Activated T-helper 9 cell treated with anti-CD3 and anti-CD28 coated beads, Interleukin-2, amount 50 U/mL, for 16 hours (primary cell): ENCODE measurements at places on chromosomes 6 and 20.

DNA sequence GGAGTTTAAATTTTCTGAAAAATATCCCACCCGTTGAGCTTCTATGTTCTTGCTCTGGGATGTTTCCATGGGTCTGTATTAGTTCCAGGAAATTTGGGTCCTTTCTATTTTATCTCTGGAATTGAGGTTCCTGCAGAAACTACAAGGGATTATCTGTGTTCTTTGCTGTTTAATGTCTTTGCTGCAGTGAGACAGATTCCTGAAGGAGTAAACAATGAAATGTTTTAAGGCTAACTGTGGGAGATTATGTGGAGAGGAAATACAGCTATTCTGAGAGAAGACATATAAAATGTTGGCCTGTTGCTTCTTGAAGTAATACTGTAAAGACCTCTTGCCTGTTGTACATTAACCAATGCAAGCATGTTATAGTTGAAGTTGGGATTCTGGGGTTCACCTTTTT is 43.5 kb downstream of the SAMD5 start:
- no peak for DNase-seq

GRCh38 chr6:3318226-3318625 is 59.5 kb downstream of the PSMG4 start:
- no peak for DNase-seq

DNA sequence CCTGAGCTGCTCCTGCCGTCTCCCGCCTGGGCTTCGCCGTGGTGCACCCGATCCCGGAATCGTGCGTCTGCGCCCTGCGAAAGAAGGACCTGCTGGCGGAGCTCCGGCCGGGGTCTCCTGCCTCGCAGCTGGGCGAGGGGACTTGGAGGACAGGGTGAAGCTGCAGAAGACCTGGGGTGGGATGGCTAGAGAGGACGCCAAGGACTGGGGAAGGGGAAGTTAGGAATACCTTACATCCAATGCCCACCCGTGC is 150.2 kb downstream of the PRL start:
- no peak for DNase-seq

GRCh38 chr6:12051861-12052368 is 39.8 kb downstream of the HIVEP1 start:
- DNase-seq: peak; percentile 20

- DNase-seq: no peak
Measured at GRCh38 chr6:116326181-116326671, 44.5 kb upstream of the DSE start.

GRCh38 chr20:9474835-9475415 is 39.5 kb upstream of the LAMP5 start:
- DNase-seq: no peak

- DNase-seq: no peak
Measured at GRCh38 chr6:76134651-76135050, 62.2 kb upstream of the IMPG1 start.

DNA sequence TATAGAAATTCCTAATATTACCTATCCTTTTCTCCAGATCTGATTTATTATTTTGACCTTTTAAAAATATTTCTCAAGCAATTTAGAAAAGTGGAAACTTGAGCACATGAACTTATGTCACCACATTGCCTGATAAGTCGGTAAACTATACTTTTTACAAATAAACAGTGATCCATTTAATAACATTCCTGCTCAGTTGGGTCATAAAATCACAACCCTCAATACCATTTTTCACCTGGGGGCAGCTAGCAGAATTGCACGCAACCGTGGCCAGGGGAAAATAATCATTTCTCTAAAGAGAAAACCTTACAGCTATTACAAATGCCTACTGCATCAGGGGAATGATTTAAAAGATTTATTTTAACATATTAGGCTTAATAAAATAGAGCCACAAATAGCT is 614.5 kb downstream of the PHF3 start:
- no peak for DNase-seq

GRCh38 chr20:38799203-38799602 is 6.3 kb upstream of the PPP1R16B start:
- DNase-seq: no peak

GRCh38 chr6:163355426-163355991 is 59.0 kb upstream of the QKI start:
- DNase-seq: no peak

- DNase-seq: no peak
Measured at GRCh38 chr20:63135411-63135810, 80.5 kb downstream of the YTHDF1 start.

DNA sequence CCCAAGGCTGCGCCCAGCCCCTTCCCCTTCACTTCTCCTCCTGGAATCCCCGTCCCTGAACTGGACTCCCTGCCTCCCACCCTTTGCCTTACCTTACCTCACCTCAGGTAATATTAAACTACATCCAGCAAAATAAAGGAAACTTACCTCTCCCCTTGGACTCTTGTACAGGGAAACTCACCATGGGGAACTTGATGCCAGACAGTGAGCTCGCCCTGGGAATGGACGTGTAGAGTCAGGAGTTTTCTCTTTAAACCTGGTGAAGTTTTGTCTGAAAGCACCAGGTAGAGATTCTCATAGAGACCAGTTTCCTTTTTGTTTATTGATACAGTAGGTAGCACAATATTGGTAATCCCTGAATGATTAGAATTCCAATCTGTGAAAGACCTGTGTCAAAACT is 544 bp upstream of the HLA-C start:
- DNase-seq: no peak

GRCh38 chr6:158663625-158664165 is 13.8 kb downstream of the SYTL3 start:
- DNase-seq: no peak

- DNase-seq: no peak
Measured at GRCh38 chr20:14234666-14235295, 102.6 kb downstream of the FLRT3 start.

DNA sequence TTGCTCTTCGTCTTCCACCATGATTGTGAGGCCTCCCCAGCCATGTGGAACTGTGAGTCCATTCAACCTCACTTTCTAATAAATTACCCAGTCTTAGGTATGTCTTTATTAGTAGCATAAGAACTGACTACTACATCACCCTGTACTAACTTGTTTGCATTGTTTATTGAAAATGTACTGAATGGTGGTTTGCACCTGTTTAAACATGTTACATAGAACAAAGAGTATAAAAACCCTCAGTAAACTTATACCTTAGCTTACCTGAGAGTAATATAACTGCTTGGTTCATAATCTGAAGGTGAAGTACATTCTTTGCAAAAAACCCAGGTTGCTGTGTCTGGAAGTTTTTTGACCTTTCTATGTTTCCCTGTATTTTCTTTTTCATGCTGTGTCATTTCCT is 777.8 kb downstream of the TBC1D32 start:
- DNase-seq: no peak

DNA sequence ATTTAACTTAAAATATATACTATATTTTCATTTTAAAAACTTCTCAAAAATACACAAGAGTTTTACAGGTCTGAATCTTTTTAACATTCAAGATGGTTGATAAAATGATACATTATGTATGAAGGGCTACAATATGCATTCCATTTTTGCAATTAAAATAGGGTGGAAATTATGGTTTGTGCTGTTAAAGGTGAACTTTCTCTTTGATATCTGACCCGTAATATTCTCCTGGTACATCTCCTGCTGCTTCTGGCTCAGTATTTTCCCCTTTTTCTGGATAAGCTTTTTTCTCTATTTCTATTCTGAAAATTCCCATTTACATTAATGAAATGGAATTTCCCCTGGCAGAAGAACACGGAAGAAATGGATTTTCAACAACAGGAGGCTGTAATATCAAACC is 27.4 kb upstream of the LCA5 start:
- DNase-seq: no peak

DNA sequence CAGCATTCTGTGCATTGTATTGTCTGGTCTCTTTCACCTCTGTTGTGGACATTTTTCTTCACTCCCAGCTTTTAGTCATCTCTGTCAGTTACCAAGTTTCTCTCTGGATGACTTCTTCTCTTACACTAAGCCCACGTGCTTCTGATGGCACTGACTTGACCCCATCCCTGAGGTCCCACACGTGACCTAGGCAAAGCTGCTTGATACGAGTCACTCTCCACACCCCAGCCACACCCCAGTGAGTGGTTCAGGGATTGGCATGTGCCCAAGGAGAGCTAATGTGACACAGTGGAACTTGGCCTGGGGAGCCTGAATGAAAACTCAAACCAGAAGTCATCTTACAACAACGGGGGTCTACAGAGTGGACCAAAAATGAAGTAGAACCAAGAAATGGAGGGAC is 32.2 kb downstream of the HTR1E start:
- no peak for DNase-seq

GRCh38 chr6:31214516-31214915 is 44.0 kb upstream of the POU5F1 start:
- no peak for DNase-seq

- no peak for DNase-seq
Measured at GRCh38 chr6:11968241-11968806, 43.8 kb upstream of the HIVEP1 start.

DNA sequence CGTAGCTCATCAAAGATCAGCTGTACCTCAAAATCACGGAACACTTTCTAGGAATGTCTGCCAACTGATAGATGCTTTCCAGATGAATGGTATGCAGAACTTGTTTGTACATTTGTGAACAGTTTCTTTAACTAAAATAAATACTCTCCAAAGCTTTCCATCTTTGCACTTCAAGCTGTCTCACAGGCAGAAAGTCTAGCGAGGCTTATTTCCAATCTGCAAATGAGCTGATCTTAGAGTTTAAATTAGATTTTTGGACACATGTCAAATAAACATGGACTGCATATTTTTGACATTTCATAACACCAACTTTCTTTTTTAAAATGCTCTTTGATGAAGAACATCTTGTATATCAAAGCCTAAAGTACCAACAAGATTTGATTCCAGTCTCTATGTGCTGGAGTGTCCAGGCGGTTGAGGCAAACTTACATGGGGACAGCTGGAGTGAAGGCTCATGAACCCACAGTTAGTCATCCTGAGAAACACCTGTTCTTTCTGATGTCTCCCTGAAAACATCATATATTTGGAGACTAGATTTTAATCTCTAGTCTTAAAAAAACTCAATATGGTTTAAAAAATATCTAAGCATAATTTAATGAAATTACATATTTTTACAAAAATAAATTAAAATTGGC is 268.6 kb upstream of the AGPAT4 start:
- DNase-seq: no peak

GRCh38 chr6:11732036-11732631 is 46.5 kb downstream of the ADTRP start:
- DNase-seq: peak; percentile 32

DNA sequence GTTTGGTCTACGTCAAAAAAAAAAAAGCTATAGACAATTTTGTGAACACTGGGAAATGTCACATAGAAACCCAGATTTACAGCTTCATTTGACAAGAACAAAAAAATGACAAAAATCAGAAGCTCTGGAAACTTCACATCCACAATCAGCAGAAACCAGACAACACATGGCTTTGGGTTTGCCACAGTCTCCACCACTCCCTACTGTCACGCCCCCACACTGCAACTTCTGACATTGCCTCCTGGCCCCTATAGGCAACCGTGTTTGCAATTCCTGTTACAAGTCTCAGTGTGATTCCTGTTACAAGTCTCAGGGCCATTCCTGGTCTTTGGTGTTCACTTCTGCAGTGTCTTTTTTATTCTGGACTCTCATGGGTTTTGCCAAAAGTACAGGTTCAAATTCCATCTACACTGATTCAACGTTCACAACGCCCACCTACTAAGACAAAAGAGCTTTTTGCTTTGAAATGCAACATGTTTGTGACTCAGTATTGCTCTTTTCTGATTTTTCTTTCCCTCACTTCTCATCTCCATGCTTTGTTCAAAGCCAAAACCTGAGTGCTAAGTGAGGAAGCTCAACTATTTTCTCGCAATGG is 12.0 kb downstream of the CNKSR3 start:
- DNase-seq: no peak

DNA sequence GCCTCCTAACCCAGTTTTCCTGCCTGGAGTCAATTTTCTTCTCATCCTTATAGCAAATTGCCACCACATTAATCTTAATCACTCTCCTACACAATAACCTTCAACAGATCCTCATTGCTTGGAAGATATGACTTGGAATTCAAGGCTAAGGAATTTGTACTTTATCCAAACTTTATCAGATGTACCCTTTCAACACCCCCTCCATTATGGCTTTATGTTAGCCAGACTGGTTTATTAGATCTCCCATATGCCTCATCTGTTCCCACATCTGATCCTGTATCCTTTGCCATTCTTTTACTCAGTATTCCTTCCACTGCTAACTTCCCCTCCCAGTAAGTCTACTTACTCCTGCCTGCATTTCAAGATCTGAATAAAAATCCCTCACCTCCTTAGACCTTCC is 4.0 kb upstream of the FRK start:
- no peak for DNase-seq

DNA sequence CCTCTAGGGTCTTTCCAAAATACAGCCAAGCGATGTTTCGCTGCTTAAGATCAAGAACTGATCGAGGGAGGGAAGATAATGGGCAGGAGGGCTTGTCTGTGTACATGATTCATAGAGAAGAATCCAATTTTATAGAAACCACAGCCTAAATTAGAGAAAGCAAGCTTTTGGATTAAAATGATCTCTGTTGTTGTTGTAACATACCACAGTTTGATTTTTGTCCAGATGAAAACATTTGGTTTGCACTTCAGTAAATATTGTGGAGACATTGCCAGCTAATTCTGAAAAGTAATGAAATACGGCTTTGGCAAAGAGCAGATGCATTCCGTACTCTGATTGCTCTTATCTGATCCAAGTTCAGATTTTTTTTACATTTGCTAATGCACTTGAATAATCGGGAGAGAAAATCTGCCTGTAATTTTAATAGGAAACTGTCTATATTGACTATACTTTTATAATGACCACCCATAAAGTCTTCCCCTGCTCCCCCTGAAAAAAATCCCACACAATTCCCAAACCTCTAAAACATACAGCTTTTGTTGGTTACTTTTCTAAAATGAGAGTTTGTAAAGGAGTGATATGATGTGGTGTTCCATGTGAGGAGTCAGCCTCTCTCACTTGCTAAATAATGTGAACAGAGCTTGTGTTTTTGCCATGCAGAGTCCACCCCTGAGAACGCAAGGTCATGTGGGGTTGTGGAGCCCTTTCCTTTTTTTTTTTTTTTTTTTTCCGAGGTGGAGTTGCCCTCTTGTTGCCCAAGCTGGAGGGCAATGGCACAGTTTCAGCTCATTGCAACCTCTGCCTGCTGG is 199.9 kb downstream of the DTNBP1 start:
- no peak for DNase-seq

DNA sequence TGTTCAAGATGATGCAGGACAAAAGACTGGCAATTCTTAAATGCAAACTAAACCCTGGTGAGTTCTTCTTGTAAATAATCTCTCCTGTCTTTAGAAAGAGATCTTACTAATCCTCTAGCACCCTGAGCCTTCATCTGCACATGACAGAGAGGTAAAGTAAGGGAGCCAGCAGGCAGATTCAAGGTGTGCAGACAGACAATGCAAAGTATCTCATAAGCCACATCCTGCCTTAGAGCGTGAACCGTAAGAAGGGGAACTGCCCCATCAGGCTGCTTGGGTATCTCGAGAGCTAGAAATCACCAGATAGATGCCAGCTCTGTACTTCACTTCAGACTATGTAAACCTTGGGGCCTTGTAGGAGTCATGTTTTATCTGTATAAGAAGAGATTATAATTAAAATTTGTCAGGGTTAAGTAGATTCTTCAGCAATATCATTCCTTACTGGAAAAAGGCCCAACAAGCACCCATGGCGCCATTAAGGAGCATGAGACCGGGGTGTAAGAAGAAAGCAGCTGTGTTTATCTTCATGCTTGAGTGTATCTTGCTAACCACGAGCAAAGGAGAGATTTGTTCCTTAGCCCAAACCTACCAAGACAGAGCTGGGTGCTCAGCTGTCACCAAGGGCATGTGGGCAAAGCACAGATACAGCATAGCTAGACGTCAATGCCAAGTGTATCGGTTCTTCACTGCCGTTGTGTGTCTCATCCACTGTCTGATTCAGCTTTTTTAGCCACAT is 24.4 kb downstream of the CNR1 start:
- DNase-seq: no peak

- no peak for DNase-seq
Measured at GRCh38 chr6:16819752-16820151, 58.5 kb upstream of the ATXN1 start.
